ENCODE measurements at places on chromosomes 5 and 9.

DNA sequence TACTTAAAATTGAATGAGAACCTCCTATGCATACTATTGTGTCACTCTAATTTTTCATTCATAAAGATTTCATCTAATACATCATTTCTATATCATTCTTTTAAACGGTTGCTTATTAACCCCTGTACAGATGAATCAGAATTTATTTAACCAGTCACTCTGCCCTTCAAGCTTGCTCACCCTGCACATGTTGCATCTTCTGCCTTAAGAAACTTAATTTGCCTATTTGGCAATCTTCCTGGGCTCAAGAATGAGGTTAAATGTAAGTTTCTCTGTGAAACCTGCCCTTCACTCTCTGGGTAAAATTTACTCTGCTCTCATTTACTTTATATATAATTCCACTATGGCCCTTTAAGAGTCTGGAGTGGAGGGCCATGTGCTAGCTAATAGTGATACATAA, 434.7 kb upstream of the ZNF608 start:
- no peak for DNase-seq

DNA sequence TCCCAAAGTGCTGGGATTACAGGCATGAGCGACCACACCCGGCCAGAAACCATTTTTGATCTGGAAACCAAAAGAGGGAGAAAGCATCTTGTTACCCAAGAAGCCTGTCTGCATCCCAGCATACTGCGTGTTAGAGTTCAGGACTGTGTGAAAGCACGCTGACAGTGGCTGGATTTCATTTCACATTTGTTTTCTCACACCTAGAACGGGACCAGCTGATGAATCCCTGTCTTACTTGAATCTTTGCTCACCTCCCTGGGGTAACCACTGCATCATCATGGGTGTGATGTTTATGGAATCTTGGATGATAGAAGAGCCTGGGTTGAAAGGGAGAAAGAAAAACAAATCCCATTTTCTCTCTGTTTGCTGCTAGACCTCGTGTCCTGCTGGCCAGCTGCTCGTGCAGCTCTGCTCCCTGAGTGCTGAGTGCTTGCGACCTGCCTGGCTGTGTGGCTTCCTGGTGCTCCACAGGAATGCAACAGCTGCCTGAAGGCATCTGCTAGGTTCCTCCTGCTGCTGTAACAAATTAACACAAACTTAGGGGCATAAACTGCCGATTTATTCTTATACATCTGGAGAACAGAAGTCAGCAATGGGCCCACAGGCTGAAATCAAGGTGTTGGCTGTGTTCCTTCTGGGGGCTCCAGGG, 378.3 kb upstream of the DAP start:
- no peak for DNase-seq

DNA sequence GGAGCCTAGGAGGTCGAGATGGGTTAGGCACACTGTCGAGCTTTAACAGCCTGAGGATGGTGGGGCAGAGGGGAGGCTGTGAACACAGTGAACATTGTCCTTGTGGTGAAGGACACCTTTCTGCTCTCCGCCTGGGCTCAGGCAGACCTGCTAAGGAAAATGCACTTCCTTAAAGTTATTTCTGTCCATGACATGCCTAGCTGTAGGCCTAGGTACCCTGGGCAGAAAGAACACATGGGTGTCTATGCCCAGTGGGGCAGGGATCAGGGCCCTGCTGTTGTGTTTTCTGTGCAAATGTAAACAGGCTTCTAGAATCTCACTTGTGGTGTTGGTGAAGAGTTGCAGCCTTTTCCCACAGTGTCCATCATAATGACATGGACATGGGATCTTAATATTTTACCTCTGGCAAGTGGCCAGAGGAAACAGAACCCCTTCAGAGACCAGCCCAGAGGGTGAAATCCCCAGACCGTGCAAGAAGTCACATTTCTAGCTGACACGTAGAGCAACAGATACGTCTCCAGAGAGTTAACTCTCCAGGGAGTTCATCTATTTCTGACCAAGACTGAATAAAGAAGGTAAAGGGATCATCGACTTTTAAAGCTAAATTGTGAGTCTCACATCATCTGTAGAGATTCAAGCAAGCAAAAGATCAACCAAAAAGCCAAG, 79.2 kb downstream of the C9orf152 start:
- no peak for DNase-seq

DNA sequence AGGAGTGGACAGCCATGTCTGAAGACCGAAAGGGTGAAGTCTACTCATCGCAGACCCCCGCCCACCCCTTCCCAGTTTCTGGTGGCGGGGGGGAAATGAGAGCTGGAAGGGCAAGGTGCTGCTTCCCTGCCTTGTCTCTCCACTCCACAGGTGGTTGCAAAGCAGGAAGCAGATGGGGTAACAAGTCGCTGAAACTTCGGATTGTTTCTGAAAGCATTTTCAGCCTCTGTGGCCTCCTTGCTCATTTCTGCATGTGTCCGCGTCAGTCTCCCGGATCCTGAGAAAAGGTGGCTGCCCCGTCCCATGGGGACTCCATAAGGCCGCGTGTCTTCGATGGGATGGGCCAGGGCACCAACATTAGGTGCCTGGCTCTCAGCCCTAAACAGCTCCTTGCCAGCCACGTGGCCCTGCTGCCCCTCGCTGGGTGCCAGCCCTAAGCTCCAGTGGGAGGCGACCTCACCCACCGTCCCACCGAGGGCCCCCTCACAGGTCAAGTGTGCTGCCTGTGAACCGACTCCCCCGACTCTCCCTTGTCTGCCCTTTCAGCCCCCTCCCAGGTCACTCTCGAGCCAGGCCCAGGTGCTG, 971 bp downstream of the PHYKPL start:
- no peak for DNase-seq

GRCh38 chr5:172509405-172509781, 55.1 kb upstream of the SH3PXD2B start:
- DNase-seq, result no peak

- no peak for DNase-seq
These were observed 369.1 kb downstream of the NDUFS4 start for GRCh38 chr5:53929570-53929969.

GRCh38 chr5:111961862-111962261, 204.9 kb upstream of the NREP start:
- DNase-seq, result no peak

DNA sequence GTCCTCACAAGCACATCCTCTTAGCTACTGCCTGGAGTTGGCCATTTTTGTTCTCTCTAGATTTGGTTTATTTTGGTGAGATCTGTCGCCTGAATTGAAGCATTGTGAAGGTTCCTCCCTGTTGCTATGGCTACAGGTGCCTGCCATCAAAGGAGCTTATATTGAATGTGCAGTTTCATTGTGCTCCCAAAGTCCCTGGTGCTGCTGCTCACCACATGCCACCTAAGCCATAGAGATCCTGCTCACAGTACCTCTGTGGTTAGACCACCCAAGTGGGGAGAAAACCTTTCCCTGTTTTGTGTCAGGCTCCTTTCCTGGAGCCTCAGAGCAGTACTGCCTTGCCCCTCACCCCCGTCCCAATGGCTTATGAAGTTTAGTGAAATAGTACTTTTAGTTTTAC, 383.4 kb downstream of the TMEM38B start:
- no peak for DNase-seq

DNA sequence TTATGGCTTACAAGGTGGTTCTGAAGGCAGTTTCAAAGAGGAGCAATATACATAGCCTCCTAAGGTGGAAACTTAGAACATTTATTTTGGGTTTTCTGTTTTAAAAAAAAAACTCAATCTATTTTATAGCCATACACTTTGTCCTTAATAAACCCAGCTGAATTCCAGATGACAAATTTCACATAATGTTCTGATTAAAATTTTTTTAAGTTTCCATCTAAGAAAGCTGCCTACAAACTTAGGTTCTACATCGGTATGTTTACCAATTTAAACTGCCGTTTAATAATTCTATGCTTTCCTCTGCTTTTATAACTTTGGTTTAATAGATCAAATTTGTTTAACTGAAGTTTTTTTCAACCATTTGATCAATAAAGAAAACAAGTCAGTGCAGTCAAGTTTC, 12.5 kb downstream of the NR3C1 start:
- DNase-seq, result no peak

DNA sequence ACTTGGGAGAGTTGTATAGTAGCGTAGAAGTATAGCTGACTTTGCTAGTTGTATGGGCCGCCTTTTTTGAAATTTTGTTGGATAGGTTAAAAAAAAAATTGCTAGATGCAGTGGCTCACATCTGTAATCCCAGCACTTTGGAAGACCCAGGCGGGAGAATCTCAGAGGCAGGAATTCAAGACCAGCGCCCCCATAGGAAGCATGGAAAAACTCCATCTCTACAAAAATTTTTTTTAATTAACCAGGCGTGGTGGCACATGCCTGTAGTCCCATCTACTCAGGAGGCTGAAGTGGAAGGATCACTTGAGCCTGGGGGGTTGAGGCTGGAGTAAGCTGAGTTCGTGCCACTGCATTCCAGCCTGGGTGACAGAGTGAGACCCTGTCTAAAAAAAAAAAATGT, 59.2 kb downstream of the SMC5 start:
- no peak for DNase-seq

DNA sequence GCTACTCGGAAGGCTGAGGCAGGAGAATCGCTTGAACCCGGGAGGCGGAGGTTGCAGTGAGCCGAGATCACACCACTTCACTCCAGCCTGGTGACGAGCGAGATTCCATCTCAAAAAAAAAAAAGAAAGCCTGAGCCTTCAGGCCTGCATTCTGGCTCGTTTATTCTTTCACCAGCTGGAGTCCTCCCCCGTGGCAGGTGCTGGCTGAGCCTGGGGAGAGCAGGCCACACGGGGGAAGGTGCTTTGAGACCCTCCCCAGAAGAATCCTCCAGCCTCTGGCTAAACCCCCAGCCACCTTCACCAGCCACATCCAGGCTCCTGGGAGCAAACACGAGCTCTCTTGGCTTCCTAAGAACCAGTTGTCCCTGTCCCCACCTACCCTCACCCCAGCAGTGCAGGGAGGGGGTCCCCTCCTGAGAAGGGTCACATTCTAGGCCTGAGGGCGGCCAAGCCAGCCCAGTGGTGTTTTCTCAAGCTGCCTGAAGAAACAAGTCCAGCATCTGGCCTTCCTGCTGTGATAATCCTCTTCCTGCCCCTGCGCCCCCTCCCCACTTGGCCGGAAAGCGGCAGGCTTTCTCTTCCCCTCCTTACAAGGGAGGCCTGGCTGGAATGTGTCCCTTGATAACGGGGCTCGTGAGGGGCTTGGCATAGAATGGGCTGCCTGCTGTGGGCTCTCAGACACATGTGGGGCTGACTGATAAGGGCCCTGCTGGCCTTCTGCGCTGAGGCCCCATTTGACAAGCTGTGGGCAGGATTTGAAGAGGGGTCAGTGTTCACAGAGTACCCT, 41.5 kb downstream of the PLPP7 start:
- no peak for DNase-seq

GRCh38 chr5:132681476-132681831, 7.7 kb downstream of the IL4 start:
- DNase-seq, result no peak

GRCh38 chr5:18281947-18282581, 647.8 kb downstream of the TAF11L14 start:
- no peak for DNase-seq

DNA sequence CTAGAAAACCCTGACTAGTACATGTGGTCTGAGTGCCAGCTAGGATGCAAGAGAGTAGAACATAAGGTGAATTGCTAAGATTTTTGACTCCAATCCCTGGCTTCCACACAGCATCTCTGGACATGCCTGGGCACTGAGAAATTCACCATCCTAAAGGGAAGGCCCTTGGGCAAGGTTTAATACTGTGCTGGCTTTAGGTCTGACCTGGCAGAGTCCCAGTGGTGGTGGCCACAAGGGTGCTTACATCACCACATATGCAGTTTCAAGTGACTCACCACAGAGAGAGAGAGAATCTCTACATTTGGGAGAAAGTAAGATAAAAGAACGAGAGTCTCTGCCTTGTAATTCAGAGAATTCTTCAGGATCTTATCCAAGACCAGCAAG, 661.6 kb upstream of the C9orf72 start:
- DNase-seq, result no peak

DNA sequence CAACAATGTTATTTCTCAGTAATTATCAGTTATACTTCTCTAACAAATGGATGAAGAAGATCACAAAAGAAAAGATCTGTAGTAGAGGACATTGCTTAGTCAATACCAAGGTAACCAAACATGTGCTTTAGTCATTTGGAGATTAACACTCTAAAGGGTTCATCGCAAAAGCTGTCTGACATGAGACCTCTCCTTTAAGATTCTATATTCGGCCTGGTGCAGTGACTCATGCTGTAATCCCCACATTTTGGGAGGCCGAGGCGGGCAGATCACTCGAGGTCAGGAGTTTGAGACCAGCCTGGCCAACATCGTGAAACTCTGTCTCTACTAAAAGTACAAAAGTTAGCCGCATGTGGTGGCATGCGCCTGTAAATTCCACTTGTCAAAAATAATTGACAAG, 18.3 kb upstream of the CKMT2 start:
- no peak for DNase-seq

- no peak for DNase-seq
These were observed 566.6 kb upstream of the MEF2C start for GRCh38 chr5:89449392-89450148.

DNA sequence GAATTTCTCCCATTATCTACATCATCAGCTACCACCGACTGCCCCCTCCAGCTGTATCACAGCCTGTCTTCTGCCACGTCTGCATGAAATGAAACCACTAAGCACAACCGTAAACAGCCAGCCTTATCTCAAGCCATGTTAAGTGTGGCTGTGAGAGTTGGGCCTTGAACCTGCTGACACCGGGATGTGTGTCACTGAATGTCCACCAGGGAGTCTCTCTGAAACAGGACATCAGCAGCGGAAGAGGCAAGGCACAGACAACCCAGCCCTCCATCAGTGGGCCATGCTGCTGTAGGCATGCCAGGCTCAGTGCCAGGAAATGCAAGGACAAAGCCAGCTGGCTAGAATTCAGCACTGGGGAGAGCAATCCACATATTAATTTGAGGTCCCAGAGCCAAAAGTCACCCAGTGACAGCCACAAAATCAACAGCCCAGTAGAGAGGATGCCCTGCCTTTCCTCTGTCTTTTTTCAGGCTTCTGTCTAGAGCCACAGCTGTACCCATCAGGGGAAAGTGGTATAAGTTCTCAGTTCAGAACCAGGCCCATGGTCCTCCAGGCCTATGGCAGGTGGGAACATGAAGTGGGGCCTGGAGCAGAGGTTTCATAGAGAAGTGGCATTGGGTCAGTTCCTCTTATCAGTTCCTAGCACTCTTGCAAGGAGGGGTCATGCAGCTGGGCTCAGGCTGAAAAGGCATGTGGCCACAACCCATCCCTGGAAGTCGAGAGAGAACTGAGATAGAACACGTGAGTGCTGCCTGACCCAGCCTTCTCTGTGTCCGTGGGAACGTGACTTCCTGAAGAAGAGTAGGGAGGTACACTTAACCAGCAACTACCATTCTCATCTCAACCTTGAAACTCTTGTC, 199.4 kb downstream of the ESM1 start:
- DNase-seq, result no peak

GRCh38 chr9:91485006-91485405, 61.4 kb upstream of the NFIL3 start:
- DNase-seq, result no peak

- DNase-seq, result no peak
These were observed 53.1 kb downstream of the MRPL36 start for GRCh38 chr5:1746371-1747078.

All from activated CD8-positive, alpha-beta memory T cell treated with anti-CD3 and anti-CD28 coated beads, Interleukin-2, amount 50 U/mL, for 48 hours (primary cell).